ENCODE measurements at places on chromosomes 11 and 22. TPM values are rescaled to one million over a fixed set of nuclear protein-coding genes. Genes with fewer than 3 reads are reported as not detected.

- H3K4me3 ChIP-seq, result no peak overlapping the region
- DNase-seq, result no peak
- no peaks in the 10 kb centered on the region for H3K4me1 ChIP-seq
- no peaks in the 10 kb centered on the region for H3K36me3 ChIP-seq
These were observed 199.5 kb upstream of the PLET1 start for GRCh38 chr11:112460141-112460540.

GRCh38 chr22:49259839-49260615 lies 567.6 kb downstream of the BRD1 start:
- no peaks in the 10 kb centered on the region for H3K36me3 ChIP-seq
- H3K27ac ChIP-seq, result no peak overlapping the region
- H3K27me3 ChIP-seq, result no peaks in the 10 kb centered on the region
- H3K4me3 ChIP-seq, result no peak overlapping the region
- no peaks in the 10 kb centered on the region for H3K4me1 ChIP-seq

GRCh38 chr11:98296091-98296880 lies 724.5 kb upstream of the CNTN5 start:
- H3K4me1 ChIP-seq, result no peaks in the 10 kb centered on the region
- DNase-seq, result no peak
- H3K36me3 ChIP-seq, result no peaks in the 10 kb centered on the region
- no peaks in the 10 kb centered on the region for H3K27me3 ChIP-seq

- H3K4me1 ChIP-seq, result no peaks in the 10 kb centered on the region
- no peak overlapping the region for H3K27ac ChIP-seq
- no peak overlapping the region for H3K4me3 ChIP-seq
- no peaks in the 10 kb centered on the region for H3K27me3 ChIP-seq
- no peaks in the 10 kb centered on the region for H3K36me3 ChIP-seq
These were observed 178.6 kb downstream of the MIAT start for GRCh38 chr22:26835929-26836528.

- H3K4me3 ChIP-seq, result peak overlapping the region; percentile 10
- H3K36me3 ChIP-seq, result no peaks in the 10 kb centered on the region
- peak; percentile 27 for DNase-seq
- H3K4me1 ChIP-seq, result peaks cover 4% of the 10 kb centered on the region
These were observed 1.6 kb downstream of the SPTBN2 start for GRCh38 chr11:66727282-66728037.

- H3K4me3 ChIP-seq, result no peak overlapping the region
- no peaks in the 10 kb centered on the region for H3K36me3 ChIP-seq
- H3K27me3 ChIP-seq, result no peaks in the 10 kb centered on the region
- no peak overlapping the region for H3K27ac ChIP-seq
- peaks cover 2% of the 10 kb centered on the region for H3K4me1 ChIP-seq
- DNase-seq, result peak; percentile 75
These were observed 41.5 kb upstream of the HSPA8 start for GRCh38 chr11:123103326-123103980.

DNA sequence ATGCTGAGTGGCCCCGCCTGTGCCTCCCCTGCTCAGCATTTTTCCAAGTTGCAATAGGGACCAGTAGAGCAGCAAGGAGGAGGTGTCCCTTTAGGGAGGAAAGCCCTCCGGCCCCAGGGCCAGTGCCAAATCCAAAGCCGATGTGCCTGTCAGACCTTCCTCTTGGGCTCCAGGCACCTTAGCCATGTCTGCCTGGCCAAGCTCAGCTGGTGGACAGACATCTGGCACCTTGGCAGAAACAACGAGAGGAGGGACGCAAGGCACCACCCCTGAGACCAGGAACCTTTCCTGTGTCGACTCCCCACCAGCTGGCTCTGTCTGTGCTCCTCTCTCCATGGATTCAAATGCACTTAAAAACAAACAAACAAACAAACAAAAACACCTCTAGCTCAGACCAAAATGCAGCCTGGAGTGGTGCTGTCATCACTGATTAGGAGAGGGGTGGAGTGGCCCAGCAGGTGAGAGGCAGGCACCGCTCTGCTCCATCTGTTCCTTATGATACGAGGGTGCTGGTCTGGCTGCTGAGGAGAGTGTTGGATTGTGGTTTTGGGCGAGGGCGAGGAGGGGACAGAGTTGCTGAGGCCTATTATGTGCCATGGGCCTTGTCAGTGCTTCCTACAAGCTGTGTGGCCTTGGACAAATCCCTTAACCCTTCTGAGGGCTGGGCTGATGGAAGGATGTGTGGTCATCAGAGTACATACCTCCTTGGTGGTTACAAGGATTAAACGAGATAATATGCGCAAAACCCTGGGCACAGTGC lies 46.2 kb downstream of the TP53I11 start:
- no peak overlapping the region for H3K4me3 ChIP-seq
- no peaks in the 10 kb centered on the region for H3K4me1 ChIP-seq
- H3K36me3 ChIP-seq, result no peaks in the 10 kb centered on the region
- no peak for DNase-seq
- no peaks in the 10 kb centered on the region for H3K27me3 ChIP-seq
- no peak overlapping the region for H3K27ac ChIP-seq

The APOBEC3C gene
- 11.2 TPM for total RNA-seq

The CADM1 gene
- 2.6 TPM for total RNA-seq

The LUZP2 gene
- 0.07 TPM for total RNA-seq

The IFITM1 gene
- total RNA-seq, result 4.0 TPM

All from endothelial cell of umbilical vein (primary cell).